PC-3 (cell line): ENCODE measurements at places on chromosomes 2 and 18. TPM values are rescaled to one million over a fixed set of nuclear protein-coding genes. Genes with fewer than 3 reads are reported as not detected.

Gene MAP2
- total RNA-seq, result 1.7 and 2.1 TPM in 2 replicates

Gene KIAA2012
- total RNA-seq, result not detected in 2 replicates

DNA sequence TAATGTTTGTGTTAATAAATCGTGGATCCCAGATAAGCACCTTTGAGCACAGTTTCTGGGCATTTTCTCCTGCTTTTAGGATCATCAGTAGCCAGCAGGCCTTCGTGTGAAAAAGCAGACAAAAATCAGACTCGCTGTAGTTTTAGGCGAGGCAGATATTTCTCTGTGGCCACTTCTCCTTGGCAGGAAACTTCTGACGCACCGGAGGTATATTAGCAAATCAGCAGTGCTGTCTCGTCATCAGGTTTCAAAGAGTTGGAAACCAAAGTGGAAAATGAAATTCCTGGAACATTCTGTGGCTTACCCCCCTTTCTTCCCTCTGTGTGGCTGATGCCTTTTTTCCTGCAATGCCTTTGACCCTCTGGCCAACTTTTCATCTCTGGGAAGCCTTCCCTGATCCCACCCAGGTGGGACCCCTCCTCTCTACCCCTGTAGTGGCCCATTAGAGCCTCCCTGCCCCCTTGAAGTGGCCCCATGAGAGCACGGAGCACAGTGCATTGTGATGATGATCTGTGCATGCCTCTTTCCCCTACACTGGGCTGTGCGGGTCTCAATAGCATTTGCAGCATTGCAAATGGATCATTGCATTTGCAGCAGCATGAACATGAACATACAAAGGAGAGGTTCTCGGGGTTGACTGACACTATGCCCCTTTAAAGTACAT lies 93.3 kb downstream of the RNF144A start:
- peak; percentile 72 for DNase-seq

GRCh38 chr2:183001948-183002347 lies 36.3 kb downstream of the NCKAP1 start:
- no peak for DNase-seq

GRCh38 chr2:181910028-181910831 lies 18.7 kb downstream of the ITPRID2 start:
- DNase-seq, result no peak

- no peak for DNase-seq
These were observed 71.9 kb downstream of the BIN1 start for GRCh38 chr2:127034883-127035611.

DNA sequence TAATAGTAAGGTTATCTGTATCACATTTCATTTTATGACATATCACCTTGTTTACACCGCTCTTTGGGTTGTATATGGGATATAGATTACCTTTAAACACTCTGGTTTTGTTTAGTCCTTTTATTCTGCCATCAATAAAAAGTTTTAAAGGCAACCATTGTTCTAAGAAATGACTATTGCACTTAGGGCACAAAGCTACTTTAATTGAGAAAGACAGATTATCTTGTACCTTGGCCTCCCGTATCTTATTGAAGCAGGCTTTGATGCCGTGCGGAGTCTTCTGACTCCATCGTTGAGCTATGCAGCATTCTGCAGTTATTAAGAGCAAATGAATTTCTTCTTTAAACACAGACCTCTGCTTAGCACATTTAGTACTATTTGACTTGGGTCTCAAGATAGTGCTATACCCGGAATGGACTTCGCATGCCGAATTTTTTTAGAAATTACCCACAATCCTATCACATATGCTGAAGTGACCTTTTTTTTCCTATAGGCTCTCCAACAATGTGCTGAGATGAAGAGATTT lies 16.7 kb downstream of the PKDCC start:
- no peak for DNase-seq

DNA sequence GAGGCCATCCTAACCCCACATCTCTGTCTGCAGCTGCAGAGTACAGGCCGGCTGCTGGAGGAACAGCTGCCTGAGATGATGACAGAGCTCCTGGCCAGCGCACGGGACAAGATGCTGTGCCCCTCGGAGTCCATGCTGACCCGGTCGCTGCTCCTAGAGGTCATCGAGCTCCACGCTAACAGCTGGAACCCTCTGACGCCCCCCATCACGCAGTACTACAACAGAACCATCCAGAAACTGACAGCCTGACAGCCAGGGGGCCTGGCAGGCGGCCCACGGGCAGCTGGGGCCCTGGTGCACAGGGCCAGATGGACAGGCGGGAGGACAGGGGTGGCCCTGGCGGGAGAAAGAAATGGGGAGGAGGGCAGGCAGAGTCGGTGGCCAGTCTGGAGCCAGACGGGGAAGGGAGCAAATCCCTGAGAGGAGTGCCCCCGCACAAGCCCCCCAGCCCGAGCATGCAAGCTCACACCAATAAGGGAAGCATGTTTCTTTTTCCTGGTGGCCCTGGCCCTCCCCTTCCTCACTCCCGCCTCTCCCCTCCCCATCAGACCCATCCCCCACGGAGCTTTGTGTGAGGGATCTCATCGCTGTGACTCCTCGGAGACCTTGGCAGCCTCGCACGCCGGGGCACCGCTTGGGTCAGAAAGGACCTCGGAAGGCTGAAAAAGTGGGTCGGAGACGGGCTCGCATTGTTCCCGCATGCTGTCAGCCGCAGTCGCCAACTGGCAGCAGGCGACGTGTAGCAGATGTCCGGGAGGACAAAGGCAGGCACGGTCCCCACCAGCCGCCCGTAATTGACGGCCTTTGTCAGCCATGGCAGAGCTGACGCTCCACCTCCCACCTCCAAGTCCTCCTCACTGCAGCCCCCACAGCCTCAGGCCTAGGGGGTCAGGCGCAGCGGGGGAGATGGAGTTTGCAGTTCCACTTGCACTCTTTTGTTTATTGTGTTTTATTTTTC lies 91.2 kb downstream of the SMAD7 start:
- no peak for DNase-seq

GRCh38 chr18:57621246-57621604 lies 411 bp downstream of the NARS1 start:
- peak; percentile 10 for DNase-seq

- DNase-seq, result no peak
These were observed 386.6 kb upstream of the KLHL29 start for GRCh38 chr2:22998359-22998758.

- DNase-seq, result no peak
These were observed 19.0 kb downstream of the RNF125 start for GRCh38 chr18:32037616-32038015.

DNA sequence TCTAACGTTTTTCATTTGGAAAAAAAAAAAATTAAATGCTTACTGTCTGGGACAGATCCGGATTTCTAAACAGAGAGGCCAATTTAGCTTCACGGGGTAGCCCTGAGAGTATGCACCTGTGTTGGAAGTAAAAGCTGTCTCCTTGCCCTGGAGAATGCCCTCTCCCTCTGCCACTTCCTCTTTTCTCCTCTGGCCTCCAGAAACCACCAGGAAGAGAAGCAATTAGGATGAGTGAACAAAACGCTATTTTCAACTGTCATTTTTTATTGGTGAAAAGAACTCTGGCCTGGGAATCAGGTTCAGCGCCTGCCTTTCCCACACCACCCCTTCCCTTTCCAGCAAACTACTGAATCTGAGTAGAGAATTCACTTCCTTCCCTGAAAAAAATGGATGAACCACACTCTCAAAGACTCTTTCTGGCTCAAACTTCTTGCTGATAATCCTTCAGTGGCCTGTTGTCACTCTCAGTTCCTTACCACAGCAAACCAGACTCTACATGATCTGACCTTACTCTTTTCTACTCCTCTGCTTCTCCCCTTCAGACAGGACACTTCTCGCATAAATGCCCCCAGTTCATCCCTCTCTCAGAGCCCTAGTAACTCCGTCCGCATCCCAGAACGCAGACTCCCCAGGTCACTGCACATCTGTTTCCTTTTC lies 29.8 kb downstream of the KLF7 start:
- no peak for DNase-seq
